ENCODE measurements at places on chromosomes 7 and 10. TPM values are rescaled to one million over a fixed set of nuclear protein-coding genes. Genes with fewer than 3 reads are reported as not detected.
A peak's percentile ranks its signal among the peaks of the same experiment; 100 is the strongest.

DNA sequence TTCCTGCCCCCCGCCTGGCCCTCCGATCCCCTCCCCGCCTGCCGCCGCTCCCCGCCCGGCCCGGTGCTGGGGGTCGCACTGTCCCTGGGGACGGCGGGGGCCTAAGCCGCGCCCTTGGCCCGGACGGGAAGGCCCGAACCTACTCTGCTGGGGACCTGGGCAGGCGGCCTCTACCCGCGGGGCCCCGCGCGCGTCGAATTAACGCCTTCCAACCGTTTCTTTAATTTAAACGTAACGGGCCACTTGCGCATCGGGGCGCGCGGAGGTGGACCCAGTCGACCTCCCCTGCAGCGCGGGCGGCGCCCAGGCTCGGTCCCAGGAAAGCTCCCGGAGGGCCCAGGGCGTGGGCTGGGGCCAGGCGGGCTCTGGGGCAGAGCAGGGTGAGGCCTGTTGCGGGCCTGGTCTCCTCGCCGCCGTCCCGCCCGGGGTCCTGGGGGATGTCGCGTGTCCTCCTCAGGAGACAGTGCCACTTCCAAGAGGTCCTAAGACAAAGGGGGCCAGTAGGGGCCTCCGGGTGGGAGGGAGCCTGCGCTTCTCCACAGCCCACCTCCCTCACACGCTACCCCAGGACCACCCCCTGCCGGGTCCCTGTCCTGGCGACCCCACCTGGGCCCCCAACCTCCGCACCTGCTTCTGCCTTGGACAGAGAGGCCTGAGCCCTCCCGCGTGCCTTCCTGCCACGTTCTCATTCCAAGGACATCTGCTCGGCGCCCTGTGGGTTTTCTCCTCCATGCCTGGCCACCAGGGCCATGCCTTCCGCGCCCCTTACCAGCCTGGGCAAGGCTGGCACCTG, 658 bp upstream of the PTPRN2 start:
- H3K36me3 ChIP-seq, result no peaks in the 10 kb centered on the region
- peak overlapping the region; percentile 39 for H3K4me3 ChIP-seq
- peak overlapping the region; percentile 65 for H3K27ac ChIP-seq
- DNase-seq, result no peak
- no peaks in the 10 kb centered on the region for H3K4me1 ChIP-seq
- H3K27me3 ChIP-seq, result no peaks in the 10 kb centered on the region

The CALCR gene
- total RNA-seq, result not detected

DNA sequence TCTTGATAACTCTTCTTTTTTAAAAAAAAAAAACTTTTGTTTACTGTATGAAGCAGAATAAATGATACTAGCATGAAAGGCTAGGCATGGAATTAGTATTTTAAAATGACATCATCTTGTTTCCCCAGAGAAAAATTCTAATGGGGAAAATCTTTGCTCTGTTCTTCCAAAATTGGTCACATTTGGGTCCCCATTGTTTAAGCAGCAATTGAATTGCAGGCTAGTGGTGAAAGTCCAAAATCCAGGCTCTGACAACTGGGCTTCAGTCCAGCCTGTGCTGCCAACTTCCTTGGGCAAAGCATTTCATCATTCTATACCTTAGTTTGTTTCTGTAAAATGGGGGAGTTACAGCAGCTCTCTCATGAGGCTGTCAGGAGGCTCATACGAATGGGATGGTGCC, 726.4 kb downstream of the KCNMA1 start:
- no peaks in the 10 kb centered on the region for H3K27me3 ChIP-seq
- H3K27ac ChIP-seq, result no peak overlapping the region
- no peaks in the 10 kb centered on the region for H3K36me3 ChIP-seq
- H3K4me1 ChIP-seq, result no peaks in the 10 kb centered on the region

GRCh38 chr10:98463976-98464754, 17.4 kb upstream of the HPS1 start:
- no peak overlapping the region for H3K27ac ChIP-seq
- no peak for DNase-seq
- H3K4me3 ChIP-seq, result no peak overlapping the region
- no peaks in the 10 kb centered on the region for H3K36me3 ChIP-seq
- no peaks in the 10 kb centered on the region for H3K27me3 ChIP-seq
- H3K4me1 ChIP-seq, result no peaks in the 10 kb centered on the region
